ENCODE measurements at places on chromosomes 1 and 21.

- no peak for DNase-seq
Observed at GRCh38 chr1:182485861-182486260, 35.9 kb downstream of the RGSL1 start.

DNA sequence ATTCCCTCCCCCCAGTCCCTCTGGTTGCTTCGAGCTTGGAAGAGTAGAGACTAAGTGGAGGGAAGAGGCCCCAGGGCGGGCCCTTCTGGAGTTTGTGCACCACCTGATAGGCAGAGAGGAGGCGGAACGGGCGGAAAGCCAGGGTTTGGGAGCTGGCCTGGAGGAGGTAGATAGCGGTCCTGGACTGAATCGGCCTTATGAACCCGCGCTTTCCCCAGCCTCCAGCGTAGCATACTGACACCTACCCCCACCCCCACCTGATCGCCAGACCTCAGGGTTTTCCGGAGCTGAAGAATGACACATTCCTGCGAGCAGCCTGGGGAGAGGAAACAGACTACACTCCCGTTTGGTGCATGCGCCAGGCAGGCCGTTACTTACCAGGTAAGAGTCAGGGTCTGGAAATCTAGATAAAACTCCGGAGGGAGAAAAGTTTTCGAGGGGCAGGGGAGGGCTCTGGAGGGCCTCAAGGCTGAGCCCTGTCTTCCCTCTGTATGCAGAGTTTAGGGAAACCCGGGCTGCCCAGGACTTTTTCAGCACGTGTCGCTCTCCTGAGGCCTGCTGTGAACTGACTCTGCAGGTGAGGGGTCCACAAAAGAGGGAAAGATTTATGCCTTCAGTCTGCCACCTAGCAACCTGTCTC lies 705 bp downstream of the UROD start:
- no peak for DNase-seq

- DNase-seq = no peak
Observed at GRCh38 chr1:206032380-206033140, 8.9 kb upstream of the CTSE start.

GRCh38 chr1:212074313-212074712 lies 38.8 kb downstream of the DTL start:
- no peak for DNase-seq

DNA sequence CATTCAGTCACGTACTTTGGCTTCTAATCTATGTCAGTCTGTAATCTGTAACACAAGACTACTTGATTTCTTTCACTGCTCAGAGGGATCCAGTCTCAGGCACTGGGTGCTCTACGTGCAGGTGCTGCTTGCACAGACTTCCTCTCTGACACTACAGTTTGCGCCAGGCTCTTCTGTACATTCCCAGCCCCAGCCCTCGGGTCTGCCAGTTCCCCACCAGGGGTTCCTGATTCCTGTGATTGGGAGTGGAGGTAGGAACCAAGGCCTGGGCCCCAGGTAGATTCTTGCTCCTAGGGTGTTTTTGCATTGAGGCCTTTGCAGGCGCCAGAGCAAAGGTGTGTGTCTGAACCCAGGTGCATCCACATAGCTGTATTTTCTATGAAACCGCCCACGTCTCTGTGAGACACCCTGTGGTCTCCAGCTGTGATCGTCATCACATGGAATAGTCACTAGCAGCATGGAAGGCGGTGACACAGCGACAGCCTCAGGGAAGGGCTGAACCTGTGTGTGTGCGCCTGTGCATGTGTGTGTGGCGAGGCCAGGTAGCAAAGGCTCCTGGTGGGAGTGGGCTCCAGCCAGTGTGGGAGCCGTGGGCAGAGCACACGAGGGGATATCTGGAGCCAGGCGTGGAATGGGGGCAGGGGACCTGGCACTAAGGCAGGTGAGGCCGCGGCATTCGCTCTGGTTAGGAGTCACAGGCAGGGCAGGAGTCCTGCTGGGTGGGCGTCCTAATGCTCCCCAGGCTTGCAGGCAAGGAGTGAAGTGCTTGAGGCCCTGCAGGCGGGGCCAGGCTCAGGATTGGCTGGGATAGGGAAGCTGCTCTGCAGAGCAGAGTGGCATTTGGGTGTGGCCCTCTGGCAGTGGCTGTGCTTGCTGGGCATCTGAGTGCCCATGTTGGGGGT lies 5.2 kb downstream of the GJC2 start:
- DNase-seq = no peak

DNA sequence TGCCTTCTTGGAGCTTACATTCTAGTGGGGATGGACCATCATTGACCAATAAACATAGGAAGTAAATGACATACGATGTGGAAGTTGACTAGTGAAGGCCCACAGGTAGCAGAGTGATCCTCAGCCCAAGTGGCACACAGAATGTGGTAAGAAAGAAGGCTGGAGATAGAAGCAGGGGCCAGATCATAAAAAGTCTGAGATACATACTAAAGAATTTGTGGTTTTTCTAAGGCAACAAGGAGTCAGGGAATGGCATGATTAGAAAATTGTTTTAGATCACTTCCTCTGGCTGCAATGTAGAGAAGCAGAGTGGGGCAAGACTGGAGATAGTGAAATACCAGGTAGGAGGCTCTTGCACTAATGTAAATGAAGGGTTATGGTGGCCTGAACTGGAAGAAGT lies 154.0 kb downstream of the VPS13D start:
- DNase-seq = no peak

GRCh38 chr1:17675744-17676143 lies 79.4 kb upstream of the ACTL8 start:
- DNase-seq = no peak

- no peak for DNase-seq
Observed at GRCh38 chr1:21585037-21585436, 75.8 kb downstream of the ALPL start.

GRCh38 chr1:175033953-175034352 lies 10.7 kb upstream of the MRPS14 start:
- DNase-seq = no peak

DNA sequence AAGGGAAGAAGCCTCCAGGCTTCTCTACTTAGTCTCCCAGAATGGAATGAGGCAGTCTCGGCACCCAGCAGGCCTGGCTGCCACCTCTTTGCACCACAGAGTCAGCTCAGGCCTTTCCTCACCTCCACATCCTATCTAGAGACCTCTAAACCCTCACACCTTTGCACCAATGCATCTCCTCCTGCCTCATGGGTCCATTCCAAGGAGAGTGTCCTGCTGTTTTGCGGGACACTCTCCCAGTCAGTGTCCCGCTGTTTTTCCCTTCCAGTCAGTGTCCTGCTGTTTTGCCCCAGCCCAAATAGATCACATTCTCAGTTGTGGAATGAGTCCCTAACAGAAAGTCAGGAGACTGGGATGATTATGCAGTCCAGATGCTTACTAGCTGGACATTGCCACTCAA lies 185.6 kb upstream of the CAMK1G start:
- no peak for DNase-seq

DNA sequence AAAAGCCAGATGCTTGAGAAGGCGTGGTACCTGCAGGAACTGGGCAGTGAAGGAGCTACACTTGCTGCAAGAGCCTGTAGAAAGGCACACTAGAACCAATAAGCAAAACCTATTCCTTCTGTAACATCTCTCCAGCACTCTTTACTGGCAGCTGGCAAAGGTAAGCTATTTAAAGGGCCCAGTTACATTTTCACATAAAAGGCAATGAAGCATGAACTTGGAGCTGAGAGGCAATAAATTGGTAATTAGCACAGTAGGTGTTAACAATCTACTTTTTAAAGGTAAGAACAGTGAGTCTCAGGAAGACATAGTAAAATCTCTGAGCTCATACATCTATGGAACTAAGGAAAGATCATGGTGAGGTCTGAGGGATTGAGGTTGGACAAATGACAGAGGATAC lies 167.1 kb upstream of the OLFM3 start:
- DNase-seq = no peak

GRCh38 chr1:110430366-110430765 lies 20.6 kb upstream of the PROK1 start:
- no peak for DNase-seq

- no peak for DNase-seq
Observed at GRCh38 chr1:226814751-226815537, 55.5 kb upstream of the PSEN2 start.

DNA sequence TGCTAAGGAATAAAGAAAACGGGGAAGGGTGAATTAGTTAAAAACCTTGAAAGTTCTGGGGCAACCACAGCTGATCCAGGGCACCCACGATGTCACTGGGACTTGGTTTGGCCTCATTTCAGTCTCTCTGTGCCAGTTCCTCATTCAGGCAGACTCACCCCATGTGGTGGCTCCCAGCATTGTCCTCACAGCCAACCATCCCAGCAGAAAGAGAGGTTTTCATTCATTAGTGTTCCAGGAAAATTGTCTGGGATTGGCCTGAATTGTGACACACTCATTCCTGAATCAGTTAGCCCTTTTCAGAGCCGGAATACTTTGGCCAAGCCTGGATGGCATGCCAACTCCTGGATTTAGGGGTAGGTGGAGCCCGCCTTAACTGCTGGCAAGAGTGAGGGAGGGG lies 367.7 kb downstream of the PRDM2 start:
- no peak for DNase-seq

- no peak for DNase-seq
Observed at GRCh38 chr1:182877842-182878241, 38.7 kb downstream of the DHX9 start.

DNA sequence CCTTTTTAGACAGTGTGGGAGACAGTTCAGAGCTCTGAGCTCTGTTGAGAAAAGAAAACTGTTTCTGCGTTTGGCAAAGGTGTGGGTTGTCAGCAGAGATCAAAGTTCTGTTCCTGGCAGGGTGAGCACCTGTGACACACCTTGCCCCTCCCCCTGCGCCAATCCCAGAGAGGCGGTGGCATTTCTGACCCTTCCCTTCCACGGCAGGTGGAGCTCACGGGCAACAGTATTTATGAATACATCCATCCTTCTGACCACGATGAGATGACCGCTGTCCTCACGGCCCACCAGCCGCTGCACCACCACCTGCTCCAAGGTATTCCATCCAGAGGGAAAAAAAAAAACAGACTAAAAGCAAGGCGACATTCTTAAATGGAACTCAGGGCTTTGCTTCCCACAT lies 20.7 kb downstream of the SIM2 start:
- DNase-seq = no peak

- no peak for DNase-seq
Observed at GRCh38 chr1:115842948-115843347, 2.0 kb upstream of the NHLH2 start.

DNA sequence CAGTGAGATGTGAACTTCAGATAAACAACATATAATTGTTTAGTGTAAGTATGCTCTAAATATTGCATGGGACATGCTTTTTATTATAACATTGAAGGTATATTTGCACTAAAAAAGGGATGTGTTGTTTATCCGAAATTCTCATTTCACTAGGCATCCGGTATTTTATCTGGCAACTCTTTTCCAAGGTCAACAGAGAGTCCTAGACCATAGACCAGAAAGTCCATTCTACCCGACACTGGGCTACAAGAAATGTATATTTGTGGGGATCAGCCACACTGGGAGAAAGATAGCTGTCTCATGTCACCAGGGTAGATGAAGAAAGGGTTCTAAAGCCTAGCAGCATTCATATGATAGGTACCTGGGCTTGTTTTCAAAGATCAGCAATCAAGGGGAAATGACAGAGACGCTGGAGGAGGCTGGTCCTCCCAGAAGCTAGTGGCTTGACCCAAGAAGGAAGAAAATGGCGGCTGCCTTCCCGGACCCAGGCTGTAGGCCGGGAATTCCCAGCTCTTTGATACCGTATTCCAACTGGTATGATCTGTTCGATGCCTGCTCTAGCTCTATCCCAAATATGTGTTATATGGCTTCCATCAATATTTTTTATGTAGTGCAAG lies 161.1 kb upstream of the IRF2BP2 start:
- no peak for DNase-seq

GRCh38 chr1:7052701-7053100 lies 267.4 kb downstream of the CAMTA1 start:
- no peak for DNase-seq

- no peak for DNase-seq
Observed at GRCh38 chr1:240652961-240653409, 41.0 kb upstream of the GREM2 start.

- DNase-seq = no peak
Observed at GRCh38 chr1:198316546-198317100, 159.8 kb downstream of the NEK7 start.

- no peak for DNase-seq
Observed at GRCh38 chr1:24463776-24464735, 38.6 kb upstream of the RCAN3 start.

Measured in CD4-positive, alpha-beta T cell treated with Interleukin-21 for 1 hour (primary cell).